Heart left ventricle (tissue), 16 donors: ENCODE measurements at places on chromosomes 11 and 22. TPM values are rescaled to one million over a fixed set of nuclear protein-coding genes. Genes with fewer than 3 reads are reported as not detected.

Gene MS4A4E
- 0.80 TPM for total RNA-seq

Gene MYO7A
- 17.1 TPM for total RNA-seq

Gene C11orf16
- not detected for total RNA-seq

Gene JHY
- total RNA-seq: 0.50 TPM

Gene ADSL
- 64.8 TPM for total RNA-seq

Gene TSG101
- 63.4 TPM for total RNA-seq

Gene EIF3L
- total RNA-seq: 425 TPM

Gene FGF3
- not detected for total RNA-seq

Gene PARVG
- total RNA-seq: 3.3 TPM

Gene SAA4
- total RNA-seq: not detected

Gene SERHL2
- total RNA-seq: 3.5 TPM

Gene LAMTOR1
- 87.0 TPM for total RNA-seq

Gene TRIM49B
- total RNA-seq: not detected

Gene OR8D4
- not detected for total RNA-seq

Gene GPR152
- total RNA-seq: not detected

Gene ROBO4
- total RNA-seq: 27.1 TPM

Gene SOX10
- total RNA-seq: 0.67 TPM

Gene TEX54
- total RNA-seq: not detected

Gene NLRP6
- 0.09 TPM for total RNA-seq

Gene RFPL1
- total RNA-seq: not detected

Gene TUBA8
- total RNA-seq: 92.2 TPM

Gene C11orf91
- total RNA-seq: not detected

Gene ACCS
- total RNA-seq: 13.5 TPM

Gene CHRNA10
- total RNA-seq: 0.37 TPM

Gene DMC1
- 0.51 TPM for total RNA-seq

Gene MS4A7
- total RNA-seq: 57.1 TPM

Gene OR8G5
- not detected for total RNA-seq

Gene NAT10
- 23.1 TPM for total RNA-seq

Gene LRRC4C
- total RNA-seq: 0.52 TPM

Gene RFPL2
- not detected for total RNA-seq

Gene ACTN3
- not detected for total RNA-seq

Gene MTNR1B
- not detected for total RNA-seq

Gene ADM2
- total RNA-seq: not detected

Gene BTG4
- not detected for total RNA-seq

Gene PKP3
- 2.0 TPM for total RNA-seq

Gene SCARF2
- 3.1 TPM for total RNA-seq

Gene CSNK2A3
- 1.4 TPM for total RNA-seq

Gene OR8G1
- total RNA-seq: not detected

Gene MUC5AC
- not detected for total RNA-seq

Gene OR10A2
- not detected for total RNA-seq

Gene UBE2L6
- 13.0 TPM for total RNA-seq

Gene MYBPC3
- 3,074 TPM for total RNA-seq
